AML-193 (cell line): ENCODE measurements at places on chromosomes 1 and 21.

DNA sequence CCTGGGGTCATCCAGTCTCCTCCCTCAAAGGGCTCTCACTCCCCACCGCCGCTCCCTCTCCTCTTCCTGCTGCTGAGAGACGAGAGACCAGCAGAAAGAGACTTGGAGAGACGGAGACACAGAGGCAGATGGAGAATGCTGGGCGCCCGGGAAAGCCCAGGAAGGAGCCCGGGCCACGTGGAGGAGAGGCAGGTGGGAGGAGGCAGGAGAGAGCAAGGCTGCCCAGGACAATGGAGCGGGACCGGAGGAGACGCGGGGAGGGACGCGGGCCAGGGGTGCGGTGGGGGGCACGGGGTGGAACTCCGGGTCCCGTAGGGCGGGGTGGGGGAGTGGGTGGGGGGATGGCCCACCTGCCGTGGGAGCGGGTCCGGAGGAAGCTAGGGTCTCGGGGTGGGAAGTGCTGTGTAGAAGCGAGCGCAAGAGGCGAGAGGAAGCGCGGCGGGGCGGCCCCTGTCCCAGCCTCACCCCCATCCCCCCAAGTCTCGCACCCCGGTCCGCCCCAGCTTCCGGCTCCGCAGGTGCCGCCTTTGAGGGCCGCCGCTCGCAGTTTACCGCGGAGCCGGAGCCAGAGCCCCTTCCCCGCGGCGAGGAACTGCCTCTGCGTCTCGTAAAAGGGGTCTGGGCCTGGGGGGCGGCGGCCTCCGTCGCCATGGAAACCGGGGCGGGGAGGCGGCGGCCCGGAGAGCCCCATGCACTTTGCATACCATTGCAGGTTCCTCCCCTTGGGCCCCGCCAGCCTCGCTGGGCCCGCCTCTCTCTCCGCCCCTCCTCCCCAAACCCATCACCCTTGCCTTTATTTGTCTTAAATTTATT lies 11.7 kb upstream of the EPHA2 start:
- no peak for DNase-seq

DNA sequence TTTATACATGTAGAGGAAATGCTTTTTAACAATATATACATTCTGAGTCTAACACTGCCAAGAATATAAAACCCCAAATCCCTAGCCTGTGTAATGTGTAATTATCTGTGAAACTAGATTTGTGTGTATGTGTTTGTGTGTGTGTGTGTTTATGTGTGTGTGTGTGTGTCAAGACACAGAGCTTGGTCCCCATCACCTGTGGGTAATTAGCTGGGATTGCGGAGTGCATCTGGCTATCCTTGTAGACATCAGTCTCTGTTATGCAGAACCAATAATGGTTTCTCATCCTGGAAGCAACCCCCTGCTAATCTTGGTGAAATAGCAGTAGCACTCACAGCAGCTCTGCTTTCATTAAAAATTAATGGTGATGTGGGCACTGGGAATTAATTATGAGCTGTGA lies 26.3 kb upstream of the ST6GALNAC3 start:
- DNase-seq: no peak

- no peak for DNase-seq
These were observed 13.3 kb downstream of the TGFBR3 start for GRCh38 chr1:91872559-91873081.

DNA sequence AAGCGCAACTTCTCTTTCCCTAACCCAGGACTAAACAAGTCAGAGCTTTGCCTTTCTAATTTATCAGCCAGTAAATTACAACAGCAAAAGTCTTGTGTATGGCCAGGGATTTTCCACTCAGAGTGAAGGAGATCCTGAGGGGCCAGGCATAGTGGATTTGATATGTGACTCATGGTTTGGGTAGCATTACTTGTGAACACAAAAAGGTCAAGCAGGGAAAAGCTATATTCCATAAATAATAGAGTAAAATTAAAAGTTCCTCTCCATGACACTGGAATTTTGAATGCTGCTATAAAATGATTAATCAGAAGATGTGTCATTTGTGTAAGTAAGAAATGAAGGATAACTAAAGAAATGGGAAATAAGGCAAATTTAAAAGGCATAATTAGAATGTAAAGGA lies 284.8 kb downstream of the HLX start:
- DNase-seq: no peak

- no peak for DNase-seq
These were observed 3.3 kb downstream of the C1QTNF12 start for GRCh38 chr1:1243266-1243660.

DNA sequence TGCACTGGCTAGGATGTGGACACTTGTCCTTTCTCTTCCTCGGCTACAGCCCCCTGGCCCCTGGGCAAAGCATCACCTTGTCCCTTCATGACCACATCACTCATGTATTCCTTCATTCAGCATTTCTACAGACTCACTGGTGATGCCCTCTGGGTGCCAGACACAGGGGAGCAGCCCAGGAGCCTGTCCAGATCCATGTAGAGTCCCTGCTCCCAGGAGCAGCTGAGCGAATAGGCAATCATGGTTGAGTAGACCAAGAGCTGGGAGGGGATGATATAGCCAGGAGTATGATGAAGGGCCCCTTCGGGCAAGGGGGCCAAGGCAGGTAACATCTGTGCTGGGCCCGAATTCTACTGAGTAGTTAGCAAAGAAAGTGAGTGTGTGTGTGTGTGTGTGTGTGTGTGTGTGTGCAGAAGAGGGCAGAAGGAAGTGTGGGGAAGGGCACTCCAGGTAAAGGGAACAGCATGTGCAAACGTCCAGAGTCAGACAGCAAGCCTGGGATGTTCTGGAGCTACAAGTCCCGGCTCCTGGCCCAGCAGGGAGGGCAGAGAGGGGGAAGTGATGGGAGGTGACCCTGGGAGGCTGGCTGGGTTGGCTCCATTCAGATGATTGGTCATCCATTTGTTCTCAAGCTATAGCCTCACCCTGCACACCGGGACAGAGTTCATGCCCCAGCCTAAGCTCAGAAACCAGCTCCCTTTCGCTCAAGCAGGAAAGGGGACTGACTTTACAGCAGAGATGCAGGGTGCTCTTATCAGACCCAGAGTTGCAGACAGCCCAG lies 21.0 kb upstream of the PIK3CD start:
- peak; percentile 17 for DNase-seq

DNA sequence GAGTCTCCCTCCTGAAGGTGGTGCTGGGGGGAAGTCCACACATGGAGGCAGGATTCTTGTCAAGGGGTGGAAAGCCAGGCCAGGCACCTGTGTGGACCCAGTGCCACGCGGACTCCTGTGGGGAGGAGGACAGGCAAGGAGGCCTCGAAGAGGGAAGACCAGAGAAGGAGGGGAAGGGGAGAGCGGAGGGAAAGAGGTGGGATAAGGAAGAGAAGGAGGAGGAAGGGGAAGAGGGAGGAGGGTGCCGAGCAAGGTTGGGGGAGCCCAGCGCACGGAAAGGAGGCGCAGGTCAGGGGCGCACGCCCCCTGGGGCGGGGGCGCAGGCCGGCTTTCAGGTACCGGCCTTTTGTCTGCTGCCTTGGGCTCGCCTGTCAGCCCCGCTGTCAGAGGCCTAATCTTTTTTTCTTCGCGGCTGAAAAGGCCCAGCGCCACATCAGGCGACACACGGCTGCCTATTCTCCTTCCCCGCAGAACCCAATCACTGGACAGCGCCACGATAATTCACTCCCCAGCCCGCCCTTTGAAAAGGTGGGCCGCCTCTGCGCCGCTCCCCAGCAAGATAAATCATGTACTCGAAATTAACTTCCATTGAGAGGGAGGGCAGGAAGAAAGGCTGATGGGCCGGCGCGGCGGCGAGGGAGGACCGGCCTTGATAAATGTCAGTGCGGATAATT lies 42.5 kb downstream of the PRDM16 start:
- DNase-seq: no peak

DNA sequence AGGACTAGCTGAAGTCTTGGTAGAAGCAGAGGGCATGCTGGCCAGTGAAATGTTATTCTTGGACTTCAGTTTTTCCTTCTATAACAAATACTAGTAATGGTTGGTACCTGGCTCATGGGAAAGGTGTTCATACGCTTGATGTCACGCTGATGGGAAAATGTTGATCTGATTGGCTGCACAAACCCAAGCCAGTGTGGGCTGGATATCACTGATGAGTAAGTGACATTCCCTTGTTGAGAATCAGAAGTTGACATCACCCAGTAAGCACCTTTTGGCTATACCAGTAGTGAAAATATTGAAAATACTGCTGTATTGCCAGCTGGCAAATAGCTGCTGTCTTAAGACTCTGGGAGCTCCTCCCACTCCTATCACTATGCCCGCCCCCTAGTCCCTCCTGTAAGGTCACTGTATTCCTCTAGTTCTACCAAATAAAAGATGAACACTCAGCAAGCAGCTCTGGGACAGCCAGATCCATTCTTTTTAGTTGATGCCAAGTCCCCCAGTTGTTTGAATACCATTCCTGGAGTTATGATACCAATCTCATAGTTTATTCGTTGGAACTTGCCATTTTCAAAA lies 168.2 kb downstream of the GRIK1 start:
- no peak for DNase-seq

GRCh38 chr21:42567214-42567555 lies 53.5 kb downstream of the SLC37A1 start:
- DNase-seq: no peak

DNA sequence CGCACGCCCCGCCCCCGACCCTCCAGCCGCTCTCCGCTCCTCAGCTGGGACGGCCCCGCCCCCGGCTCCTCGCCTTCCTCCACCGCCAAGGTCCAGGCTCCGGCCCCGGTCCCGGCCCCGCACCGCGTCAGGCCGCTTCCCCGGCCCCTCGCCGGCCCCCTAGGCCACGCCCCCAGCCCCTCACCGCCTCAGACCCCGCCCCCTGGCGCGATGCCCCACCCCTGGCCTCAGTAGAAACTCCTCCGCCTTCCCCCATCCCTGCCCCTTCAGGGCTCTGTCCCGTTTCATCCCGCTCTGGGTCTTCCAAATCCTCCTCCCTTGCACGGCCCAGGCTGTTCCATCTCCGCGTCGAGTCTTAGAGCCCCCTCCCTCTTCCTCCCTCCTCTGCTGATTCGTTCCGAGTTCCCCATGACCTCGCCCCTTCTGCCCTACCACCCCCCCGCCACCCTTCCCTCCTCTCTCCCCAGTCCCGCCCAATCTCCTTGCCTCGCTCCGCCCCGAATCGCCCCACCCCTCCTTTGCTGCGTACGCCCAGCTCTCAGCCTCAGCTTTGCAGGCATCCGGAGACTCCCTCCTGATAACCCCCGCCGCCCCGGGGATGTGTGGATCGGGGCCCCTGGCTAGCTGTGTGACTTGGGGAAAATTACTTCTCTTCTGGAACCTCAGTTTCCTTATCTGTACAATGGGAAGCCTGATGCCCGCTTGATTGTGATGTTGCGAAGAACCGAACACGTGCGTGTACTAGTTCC lies 448 bp upstream of the ASAP3 start:
- peak; percentile 40 for DNase-seq

DNA sequence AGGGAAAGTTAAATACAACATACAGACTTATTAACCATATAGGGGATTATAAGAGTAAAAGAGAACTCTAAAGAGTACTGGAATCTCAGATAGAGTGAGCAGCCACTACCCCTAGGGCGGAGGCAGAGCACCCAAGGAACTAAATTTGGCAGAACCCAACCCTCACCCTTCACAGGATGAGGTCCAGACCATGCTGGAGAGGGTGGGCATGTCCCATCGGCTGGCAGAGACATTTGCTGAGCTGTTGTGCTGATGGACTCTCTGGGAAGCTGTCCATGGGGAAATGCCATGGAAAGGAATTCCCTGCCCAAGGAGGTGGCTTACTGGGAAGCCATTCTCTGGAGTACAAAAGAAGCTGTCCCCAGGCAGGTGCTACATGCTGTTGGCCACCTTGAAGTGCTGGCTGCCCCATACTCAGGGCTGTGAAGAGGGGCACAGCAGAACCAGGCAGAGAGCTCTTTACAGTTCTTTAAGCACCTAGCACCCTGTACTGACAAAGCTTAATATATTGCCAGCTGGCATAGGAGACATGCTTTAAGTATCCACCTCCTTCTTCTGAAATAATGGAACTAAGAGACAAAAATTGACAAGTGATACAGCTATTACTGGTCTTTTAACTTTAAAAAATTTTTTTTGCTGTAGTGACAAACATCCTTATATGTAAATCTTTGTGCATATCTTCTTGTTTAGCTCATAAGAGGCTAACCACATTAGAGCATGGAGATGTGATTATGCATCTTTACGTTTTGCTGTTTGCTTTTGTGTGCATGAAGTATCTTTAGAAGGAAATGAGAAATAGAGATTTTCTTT lies 29.6 kb downstream of the TSNAX start:
- no peak for DNase-seq

- DNase-seq: no peak
These were observed 30.4 kb upstream of the LRRC38 start for GRCh38 chr1:13544221-13544556.

- DNase-seq: no peak
These were observed 405.1 kb downstream of the VAV3 start for GRCh38 chr1:107559881-107560280.

DNA sequence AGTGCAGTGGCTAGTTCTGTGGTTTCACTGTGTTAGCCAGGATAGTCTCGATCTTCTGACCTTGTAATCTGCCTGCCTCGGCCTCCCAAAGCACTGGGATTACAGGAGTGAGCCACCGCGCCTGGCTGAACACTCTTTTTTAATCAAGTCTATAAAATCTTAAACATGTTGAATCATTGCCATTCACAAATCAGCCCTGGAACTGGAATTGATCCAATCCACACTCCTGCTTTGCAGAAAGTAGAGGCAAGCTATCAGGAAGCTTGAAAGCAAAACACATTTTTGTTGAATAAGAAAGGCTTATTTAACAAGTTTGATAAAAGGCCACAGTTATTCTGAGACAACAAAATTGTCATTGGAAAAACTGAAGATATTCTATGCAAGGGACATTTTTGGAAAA lies 18.3 kb upstream of the EFHD2 start:
- DNase-seq: no peak

DNA sequence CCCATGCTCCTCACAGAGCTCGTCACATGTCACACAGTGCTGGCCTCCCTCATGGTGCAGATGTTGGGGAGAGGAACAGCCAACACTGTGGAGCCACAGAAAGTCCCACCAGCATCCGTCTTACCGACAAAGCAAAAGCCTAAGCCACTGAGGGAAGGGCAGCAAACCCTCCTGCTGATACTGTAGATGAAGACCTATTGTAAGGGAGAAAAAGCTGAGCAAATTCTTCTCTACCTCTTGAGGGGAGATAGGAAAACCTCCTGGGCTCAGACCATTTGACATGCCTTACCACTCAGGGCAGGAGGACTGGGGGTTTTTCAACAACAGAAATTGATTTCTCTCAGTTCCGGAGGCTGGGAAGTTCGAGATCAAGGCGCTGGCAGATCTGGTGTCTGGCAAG lies 95.9 kb downstream of the WDR64 start:
- DNase-seq: no peak

DNA sequence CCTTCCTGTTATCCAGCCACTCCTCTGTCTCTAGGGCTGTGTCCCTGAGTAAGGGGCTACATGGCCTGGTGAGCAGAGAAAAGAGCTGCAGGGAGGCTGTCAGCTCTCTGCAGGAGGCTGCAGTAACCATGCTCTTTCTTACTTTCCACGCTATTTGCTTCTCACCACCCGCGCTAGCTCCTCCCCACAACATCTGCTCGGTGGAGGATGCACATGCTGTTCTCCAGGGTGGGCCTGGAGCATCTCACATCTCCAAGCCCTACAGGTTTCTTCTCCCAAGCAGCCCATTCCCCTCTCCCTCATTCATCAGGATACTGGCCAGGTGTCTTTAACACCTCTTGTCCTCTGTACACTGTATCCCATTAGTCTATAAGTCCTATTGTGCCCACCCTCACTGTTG lies 103.8 kb downstream of the IER5 start:
- DNase-seq: no peak

- no peak for DNase-seq
These were observed 66.2 kb upstream of the RNPC3 start for GRCh38 chr1:103459346-103459745.

- DNase-seq: no peak
These were observed 138.6 kb upstream of the BMP8A start for GRCh38 chr1:39352881-39353280.

GRCh38 chr21:29677326-29677725 lies 262.5 kb downstream of the GRIK1 start:
- DNase-seq: no peak
